Activated CD8-positive, alpha-beta memory T cell treated with anti-CD3 and anti-CD28 coated beads for 48 hours (primary cell): ENCODE measurements at places on chromosomes 4 and X.

DNA sequence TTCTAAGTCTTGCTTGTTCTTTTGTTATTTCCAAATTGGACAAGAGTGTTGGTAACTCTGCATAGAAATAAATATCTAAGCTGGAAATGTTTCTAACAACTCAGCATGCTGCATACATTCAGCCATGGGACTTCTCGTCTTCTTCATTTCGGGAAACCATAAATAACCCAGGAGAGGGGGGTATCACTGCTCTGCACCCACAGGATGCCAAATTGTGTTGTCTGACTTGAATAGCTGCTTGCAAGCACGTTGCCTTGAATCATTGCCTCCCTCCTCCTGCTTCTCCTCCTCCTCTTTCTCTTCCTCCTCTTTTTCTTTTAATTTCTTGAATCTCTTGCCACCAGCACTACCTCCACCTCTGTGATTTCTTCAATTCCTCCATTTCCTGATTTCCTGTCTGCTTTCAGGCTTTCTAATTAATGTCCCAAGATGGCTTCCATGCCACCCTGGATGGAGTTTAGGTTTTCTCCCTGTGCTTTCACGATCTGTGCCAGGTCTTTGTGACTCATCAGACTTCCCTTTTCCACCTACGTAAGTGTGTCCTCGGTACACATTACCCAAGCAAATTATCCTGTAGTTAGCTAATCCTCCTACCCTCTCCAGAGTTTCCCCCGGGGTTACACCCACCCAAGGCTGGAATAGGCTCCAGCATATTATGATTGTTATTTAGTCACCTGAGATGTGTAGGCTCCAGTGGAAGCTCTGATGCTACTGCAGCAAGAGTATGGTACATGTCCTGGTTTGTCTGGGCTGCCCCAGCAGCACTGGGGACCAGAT is 122.6 kb upstream of the VCX3B start:
- no peak for DNase-seq

DNA sequence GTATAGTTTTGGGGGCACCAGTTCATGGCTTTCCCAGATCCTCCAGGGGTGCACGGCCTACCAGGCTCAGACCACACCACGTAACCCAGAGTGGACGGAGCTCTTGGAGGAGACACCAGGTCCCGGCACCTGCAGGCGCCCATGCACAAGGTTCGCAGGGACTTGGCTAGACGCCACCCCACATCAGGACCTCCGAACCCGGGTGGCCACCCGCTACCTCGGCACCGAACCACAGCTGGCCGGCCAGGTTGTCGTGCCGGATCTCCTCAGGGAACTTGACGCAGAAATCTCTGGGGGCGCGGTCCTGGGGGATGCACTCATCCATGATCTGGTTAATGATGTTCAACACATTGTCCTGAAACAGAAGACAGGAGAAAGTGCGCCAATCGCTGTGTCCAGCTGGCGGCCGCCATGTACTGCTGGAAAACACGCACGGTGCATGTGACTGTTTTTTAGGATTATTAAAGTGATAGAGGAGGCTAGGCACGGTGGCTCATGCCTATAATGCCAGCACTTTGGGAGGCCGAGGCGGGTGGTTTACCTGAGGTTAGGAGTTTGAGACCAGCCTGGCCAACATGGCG is 77.1 kb downstream of the ZFYVE28 start:
- DNase-seq = no peak

DNA sequence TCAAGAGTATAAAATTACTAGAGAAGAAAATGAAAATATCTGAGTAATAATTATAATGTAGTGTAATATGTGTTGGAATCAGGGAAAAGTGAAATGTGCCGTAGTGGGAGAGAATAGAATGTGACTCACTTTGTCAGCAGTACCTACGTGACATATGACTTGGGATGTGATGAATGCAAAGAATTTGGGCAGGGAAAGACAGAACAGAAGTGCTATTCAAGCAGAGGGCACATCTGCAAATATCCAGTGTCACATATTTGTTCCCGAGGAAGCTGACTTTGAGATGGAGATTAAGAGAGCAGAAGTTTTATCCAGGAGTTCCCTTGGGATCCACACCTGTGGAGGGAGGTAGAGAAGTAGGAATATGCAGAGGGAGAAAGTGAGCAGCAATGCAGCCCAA is 69.3 kb upstream of the HS3ST1 start:
- DNase-seq = no peak

DNA sequence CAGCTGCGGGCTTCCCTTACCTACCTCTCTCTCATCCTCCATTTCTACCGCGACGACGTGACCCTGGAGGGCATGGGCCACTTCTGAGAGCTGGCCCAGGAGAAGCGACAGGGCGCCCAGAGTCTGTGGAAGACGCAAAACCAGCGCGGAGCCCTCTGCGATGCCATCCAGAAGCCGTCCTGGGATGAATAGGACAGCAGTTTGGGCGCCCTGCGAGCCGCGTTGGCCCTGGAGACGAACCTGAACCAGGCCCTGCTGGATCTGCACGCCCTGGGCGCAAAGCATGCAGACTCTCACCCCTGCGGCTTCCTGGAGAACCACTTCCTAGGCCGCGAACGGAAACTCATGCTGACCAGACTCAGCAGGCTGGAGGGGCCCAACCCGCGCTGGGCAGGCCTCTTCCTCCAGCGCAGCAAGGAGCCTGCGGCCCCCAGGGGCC is 52.7 kb upstream of the TMPRSS11F start:
- no peak for DNase-seq

GRCh38 chrX:118824173-118824730 is 628 bp downstream of the ZCCHC12 start:
- no peak for DNase-seq

DNA sequence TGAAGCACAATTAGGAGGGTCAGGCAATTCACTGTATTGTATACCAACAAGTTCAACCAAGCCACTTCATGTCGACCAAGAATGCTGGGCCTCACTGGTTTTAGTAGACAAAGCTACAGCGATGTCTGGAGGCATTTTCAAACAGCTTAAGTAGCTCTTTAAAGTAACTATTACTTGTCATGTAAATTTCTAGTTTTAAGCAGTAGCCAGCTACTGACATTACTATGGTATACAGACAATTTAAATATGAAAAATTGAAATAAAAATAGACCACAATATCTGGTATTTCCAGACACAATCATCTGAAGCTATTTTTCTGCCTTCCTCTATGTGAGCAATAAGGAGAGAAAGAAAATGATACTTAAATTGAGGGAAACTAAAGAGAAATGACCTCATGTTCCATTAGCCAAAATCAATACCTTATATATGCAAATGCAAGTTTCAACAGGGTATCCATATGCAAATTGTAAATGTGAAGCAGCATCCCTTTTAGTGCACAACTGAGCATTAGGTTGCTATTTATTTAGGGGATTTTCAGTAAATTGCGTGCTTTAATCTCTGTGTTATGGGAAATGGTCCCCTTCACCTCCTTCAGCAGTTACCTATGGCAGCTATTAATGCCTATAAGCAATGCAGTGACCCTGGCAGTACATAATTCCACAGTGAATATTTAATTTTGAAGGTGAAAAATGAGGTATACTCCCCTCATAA is 119.5 kb downstream of the GPC3 start:
- no peak for DNase-seq
